ENCODE measurements at places on chromosomes 1 and 21.

GRCh38 chr1:156704166-156704711 is 1.1 kb downstream of the CRABP2 start:
- DNase-seq: no peak

GRCh38 chr1:234533975-234534876 is 55.2 kb upstream of the TARBP1 start:
- no peak for DNase-seq

DNA sequence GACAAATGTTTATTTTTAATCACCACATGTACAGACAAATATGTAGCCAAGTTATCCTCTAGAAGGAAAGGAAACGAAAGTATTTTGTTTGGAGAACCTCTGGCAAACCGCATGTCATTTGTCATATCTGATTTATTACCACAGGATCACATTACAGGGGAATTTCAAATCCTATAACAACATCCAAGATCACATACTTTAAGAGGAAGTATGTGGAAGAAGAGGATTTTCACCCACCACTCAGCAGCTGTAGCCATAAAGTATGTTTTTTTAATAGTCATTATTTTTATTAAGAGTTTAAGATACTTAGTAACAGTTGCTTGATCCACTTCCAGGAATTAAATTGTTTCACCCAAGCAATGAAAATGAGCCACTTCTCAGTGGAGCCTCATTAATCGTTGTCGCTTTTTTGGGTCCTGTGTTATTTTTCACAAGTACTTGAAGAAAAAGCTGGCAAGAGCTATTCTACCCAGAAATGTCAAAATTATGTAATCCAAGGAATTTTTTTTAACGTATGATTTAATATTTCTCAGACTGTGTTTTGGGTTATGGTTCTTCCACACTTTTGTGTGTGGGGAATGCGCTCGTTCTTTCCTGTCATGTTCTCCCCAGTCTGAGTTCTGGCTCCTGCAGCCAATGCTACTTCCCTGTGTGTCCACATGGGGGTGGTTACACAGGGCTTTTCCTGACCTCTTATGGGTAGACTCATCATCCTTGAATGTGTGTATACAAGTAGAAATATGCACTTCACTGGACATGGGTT is 6.9 kb downstream of the SERTAD4 start:
- DNase-seq: no peak

DNA sequence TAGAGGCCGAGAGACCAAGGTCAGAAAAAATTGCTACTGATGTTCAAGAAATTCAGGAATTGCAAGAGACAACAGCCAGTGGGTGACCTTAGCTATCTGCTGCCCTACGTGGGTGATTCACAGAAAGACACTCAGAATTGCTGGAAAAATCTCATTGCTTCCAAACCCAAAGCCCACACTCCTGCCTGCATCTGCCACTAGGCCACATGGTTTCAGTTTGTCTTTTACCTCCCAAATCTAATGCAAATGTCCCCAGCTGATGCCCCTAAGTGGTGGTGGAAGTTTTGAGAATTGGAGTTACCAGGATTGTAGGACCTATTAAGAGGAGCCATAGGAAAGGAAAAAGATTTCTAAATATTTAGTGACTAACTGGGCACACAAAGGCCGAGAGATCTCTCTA is 341.5 kb upstream of the CHRM3 start:
- no peak for DNase-seq

GRCh38 chr21:45950740-45951515 is 30.6 kb upstream of the COL6A1 start:
- no peak for DNase-seq

- DNase-seq: no peak
These were observed 58.5 kb downstream of the PKN2 start for GRCh38 chr1:88742531-88742930.

DNA sequence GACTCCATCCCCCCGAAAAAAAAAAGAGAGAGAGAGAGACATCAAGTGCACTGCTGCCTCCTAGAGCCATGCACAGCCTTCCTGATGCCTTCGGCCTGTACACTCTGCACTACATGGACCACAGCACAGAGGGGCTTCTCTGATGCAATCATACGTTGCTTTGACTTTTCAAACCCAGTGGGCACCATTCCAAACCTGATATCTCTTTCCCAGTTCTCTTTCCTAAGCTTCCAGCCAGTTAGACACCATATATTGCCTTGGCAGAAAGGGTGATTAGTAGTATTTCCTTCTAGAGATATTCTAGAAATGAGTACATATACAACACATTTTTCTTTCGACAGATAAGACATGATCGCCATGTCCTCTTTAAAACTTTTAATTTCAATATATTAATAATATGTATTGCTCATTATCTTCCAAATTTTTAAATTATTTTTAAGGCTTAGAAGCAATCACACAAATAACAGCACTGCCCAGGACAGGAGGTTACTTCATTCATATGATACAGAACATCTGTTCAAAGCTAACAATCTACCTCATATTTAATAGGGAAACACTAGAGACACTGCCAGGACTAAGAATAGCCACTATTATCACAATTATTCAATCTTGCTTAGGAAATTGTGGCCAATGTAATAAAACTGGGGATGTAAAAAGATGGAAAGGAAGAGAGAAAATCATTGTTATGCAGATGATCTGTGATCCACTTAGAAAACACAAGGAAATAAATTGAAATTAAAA is 9.9 kb downstream of the CLCA1 start:
- no peak for DNase-seq

- DNase-seq: no peak
These were observed 73.8 kb upstream of the PPP2R5A start for GRCh38 chr1:212211371-212211770.

DNA sequence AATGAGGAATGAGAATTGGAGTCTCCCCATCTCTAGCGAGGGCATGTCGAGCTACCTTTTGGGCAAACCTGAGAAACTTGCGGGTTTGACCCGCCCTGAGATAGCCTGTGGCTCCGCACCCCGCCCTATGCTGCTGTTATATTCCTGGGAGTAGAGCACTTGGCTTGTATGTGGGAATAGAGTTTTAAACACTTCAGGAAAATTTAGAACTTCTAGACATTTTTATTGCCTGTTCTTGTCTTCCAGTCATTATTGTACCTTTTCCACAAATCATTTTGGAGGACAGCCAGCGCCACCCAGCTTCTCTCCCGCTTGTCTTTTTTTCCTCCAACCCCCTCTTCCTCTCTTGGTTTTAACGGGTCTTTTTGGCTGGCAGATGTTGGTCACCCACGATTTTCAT is 738 bp downstream of the GNPAT start:
- no peak for DNase-seq

- DNase-seq: no peak
These were observed 28.0 kb downstream of the TBX15 start for GRCh38 chr1:118960026-118960561.

- DNase-seq: no peak
These were observed 188.8 kb downstream of the PCP4 start for GRCh38 chr21:40056031-40056430.

DNA sequence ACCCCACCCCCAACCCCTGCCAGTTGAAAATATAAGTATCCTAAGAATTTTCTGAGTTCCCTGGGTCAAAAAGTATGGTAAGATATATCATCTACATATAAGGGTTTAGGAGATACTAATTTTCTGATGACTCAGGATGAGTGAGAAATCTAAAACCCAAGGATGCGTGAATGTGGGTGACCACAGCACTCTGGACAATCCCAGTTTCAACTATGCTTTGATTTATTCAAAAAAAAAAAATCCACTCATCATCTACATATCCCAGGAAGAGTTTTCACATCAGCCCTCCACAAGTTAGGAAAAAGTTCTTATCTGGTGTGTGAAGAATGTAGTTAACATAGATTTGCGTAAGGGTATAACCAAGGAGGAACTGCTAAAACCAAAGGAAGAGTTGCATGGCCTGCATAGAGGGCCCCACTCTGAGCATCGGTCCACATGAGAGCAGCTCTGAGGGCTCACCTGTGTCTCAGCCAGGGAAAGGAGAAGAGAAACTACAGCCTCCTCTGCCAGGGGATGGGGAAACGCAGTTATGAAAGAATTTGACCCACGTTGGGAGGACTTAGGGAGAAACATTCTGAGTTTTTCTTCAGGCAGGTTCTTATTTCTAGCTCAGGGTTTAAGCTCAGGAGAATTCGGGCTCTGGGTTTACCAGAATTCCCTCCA is 18.8 kb downstream of the LAMB3 start:
- DNase-seq: no peak

Data from activated CD4-positive, alpha-beta T cell treated with anti-CD3 and anti-CD28 coated beads for 1 hour (primary cell).